ENCODE measurements at places on chromosomes 1 and 21. TPM values are rescaled to one million over a fixed set of nuclear protein-coding genes. Genes with fewer than 3 reads are reported as not detected.

DNA sequence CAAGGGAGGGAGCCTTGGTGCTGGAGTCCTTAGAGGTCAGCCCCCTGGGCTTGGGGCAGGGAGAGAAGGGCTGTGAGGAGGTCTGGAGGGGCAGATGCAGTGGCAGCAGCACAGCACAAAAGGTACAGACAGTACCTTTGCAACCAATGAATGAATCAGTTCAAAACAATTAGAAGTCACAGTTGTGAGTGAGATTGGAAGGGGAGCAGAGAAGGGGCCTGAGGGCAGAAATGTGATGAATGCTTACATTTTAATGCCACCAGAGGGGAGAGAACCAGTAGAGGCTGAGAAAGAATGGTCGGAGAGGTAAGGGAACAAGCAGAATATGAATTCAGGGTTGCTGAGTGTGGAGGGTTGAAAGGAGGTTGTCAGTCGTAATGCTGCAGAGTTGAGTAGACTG lies 24.2 kb downstream of the CAMTA1 start:
- no peak for DNase-seq

DNA sequence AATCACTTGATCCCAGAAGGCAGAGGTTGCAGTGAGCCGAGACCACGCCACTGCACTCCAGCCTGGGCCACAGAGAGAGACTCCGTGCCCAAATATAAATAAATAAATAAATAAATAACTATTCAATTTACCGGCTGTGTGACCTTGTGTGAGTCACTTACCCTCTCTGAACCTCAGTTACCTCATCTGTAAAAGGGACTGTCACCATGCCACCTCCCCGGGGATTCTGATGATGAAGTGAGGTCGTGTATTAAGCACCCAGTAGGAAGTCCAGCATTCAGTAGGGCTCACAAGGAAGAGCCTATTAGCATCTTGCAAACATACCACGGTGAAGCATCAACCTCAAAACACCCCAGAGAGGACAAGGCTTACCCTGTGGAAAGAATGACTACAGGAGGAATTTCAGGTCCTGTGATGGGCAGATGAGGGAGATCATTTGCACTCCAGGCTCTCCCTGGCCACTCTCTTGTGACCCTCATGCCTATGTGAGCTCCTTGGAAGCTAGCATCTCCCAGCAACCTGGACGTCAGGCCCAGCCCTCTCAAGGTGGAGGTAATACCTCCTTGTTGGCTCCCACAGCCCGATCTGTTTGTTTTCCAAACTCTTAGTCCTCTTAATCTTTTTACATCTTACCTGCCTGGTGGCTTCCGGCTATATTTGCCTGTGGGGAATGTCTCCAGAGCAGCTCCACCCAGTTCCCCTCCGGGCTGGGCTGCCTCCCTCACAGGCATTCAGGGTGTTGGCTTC lies 7.6 kb upstream of the C1QA start:
- DNase-seq, result no peak

Gene CFAP141
- not detected for total RNA-seq

DNA sequence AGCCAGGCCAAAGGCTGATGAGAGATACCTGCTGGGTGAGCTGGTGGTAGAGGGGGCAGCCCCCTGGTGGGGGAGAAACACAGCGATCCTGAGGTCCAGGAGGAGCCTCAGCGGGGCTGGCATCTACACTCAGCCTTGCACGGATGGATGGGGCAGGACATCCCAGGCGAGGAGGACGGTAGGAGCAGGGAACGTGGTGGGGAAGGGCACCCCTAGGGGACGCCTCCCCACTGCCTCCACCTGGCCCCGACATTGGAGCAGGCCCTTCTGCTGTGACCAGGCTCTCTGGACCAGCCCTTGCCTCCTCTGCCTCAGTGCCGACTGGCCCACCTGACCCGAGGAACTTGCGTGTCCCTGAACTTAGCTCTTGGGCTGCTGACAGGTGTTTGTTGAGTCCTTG lies 6.4 kb upstream of the MMEL1 start:
- no peak for DNase-seq

DNA sequence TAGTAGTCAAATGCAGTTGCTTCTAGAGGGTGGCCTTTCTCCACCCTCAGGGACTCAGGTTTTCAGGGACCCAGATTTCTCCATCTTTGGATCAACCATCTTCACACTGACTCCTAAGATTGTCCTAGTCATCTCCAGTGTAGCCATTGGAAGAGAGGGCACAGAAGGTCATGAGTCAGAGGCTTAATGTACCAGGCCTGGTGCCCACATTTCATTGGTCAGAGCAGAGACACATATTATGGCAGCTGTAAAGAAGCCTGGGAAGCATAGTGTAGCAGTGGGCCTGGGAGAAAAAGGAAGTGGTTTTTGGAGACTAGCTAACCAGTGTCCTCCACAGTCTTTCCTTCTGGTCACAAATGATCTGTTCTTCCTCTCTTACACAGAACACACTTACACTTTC lies 122.5 kb downstream of the GIPC2 start:
- no peak for DNase-seq

DNA sequence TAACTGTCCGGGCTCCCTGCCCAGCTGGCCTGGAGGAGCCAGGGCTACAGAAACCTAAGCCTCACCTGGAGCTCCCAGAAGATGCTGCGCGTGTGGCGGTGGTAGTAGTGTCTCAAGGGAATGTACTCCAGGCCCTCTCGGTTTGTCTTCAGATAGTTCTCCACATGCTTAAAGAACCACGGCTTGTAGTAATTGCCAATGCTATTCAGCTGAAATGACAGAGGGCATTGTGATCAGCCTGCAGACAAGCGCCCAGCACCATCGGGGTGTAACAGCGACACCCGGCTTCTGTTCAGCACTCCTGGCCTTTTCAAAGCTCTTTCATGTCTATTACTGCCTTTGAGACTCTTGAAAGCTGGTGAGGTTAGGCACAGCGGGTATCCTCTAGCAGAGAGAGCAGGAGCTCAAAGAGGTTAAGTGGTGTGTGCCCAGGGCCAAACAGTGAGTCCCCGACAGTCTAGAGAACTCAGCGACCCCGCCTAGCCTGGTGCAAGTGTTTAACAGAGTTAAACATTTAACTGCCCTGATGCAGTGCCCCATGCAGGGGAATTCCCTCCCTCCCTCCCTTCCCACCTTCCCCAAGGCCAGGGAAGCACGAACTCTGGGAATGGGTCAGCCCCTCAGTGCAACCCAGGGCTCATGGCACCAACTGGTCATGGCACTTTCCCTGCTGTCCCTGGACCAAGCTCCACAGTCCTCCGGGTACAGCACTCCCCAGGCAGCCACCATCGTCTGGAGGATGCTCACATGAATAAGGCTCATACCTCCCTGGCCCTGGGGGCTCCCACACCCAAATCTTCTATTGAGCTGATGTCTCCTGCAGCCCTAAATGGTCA lies 21.5 kb downstream of the DHCR24 start:
- DNase-seq, result peak; percentile 81

DNA sequence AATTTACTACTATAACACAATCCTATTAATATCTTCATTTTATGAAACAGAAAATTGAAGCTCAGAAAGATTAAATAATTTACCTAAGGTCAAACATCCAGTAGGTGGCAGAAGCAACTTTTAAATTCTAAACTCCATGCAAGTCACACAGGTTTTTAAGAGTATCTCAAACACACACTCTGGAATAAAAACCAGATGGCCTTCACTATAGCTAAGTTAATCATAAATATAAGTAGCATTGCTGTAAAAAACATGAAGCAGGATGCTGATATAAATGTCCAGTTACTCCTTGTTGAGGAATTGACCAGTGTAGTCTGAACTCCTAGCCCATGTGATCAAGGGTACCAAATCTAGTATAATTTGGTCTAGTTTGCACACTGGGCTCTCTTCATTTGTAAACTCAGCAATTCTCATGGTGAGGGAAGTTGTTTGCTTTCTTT lies 9.4 kb upstream of the FMO3 start:
- DNase-seq, result no peak

DNA sequence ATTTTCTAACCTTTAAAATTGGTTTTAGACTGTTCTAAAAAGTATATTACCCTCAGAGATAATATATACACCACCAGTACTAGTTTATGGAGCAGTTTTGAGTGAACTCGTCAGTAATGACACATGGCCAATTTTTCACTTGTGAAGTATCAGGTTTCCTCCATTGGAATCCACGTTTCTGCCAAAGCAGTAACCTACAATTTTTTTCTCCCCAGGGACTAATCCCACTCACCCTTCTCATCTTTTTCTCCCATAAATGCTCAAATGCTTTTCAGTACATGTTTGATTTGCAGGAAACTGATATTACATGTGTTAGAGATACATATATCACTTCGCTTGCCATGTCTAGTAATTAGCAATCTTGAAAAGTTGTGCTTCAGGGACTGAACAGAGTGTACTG lies 94.1 kb downstream of the COL24A1 start:
- no peak for DNase-seq

All from Caki2 (cell line).